Stimulated activated CD8-positive, alpha-beta memory T cell treated with anti-CD3 and anti-CD28 coated beads, Interleukin-15, amount 100 ng/mL, for 1 hour (primary cell): ENCODE measurements at places on chromosomes 16 and 17.
A peak's percentile ranks its signal among the peaks of the same experiment; 100 is the strongest.

DNA sequence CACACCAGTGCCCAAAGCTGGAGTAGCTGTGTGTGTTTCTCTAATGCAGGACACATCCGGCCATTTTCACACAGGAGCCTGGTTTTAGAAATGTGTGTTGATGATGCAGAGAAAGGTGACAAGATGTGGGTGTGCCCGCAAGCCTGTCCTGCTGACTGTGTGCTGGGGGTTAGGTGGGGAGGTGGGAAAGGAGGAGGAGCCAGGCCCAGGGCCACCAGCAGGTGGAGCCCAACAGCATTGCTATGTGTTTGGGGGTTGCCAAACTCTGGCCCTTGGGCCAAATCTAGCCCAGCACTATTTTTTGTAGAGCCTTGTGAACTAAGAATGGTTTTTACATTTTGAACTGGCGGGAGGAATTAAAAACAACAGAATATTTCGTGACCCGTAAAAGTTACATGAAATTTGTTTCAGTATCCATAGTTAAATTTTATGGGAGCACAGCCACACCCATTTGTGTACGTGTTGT, 61.7 kb upstream of the LGALS9 start:
- peak; percentile 11 for DNase-seq

- no peak for DNase-seq
These were observed 204.2 kb downstream of the PRKCA start for GRCh38 chr17:66506641-66507040.

DNA sequence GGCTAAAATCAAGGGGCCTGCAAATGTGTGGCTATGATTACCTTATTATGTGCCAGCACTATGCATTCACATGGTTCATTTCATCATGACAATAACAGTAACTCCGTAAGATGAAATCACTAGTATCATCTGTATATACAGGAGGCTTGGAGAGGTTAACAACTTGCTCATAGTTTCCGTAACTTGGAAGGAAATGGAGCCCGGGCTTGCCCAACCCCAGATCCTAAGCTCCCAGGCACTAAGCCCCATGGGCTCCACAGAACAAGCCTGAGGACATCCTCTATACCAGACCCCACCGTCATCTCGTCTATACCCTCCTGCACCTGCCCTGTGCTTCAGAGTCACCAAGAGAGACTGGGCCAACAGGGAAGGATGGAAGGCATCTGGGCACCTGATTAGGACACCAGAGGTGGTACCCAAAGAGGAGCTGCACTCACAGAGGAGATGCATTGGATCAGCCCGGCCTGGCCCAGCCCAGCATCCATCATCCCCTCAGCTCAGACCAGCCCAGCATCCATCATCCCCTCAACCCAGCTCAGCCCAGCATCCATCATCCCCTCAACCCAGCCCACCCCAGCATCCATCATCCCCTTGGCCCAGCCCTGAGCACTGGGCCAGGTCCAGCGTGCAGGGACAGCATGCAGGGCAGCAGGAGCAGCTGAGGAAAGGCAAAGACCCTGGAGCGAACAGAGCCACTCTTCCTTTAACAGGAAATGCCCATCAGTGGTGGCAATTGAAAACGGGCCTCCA, 28.5 kb downstream of the NSMCE1 start:
- DNase-seq: no peak

DNA sequence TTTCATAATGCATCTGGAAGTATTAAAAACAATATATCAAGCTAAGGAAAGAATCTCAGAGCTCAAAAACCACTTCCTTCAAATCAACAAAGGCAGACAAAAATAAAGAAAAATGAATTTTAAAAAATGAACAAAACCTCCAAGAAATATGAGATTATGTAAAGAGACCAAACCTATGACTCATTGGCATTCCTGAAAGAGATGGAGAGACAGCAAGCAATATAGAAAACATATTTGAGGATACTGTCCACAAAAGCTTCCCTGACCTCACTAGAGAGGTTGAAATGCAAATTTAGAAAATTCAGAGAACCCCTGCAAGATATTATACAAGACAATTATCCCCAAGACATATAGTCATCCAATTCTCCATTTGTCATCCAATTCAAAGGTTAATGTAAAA, 311.3 kb upstream of the SOX9 start:
- no peak for DNase-seq

GRCh38 chr16:77722309-77723107, at the start of gene NUDT7:
Gene NUDT7, plus strand, starts transcription at chr16:77722514. Its CDS starts 69 bp downstream, at chr16:77722583.
- DNase-seq: peak; percentile 93

DNA sequence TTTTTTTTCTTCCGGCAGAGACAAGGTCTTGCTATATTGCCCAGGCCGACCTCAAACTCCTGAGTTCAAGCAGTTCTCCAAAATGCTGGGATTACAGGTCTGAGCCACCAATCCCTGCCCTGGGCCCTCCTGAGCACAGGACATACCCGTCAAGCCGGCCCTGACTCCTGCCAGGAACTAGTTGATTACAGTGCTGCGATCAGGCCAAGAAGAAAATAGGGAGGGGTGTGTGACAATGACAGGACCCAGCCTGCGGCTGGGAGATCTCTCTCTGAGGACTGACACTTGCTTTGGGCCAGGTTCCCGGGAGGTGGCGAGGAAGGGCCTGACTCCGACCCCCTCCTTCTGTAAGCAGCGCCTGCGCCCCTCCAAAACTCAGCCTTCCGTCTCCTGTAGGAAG, 276.6 kb downstream of the MRTFB start:
- no peak for DNase-seq

- no peak for DNase-seq
These were observed 16.3 kb downstream of the ERAL1 start for GRCh38 chr17:28871056-28871579.

DNA sequence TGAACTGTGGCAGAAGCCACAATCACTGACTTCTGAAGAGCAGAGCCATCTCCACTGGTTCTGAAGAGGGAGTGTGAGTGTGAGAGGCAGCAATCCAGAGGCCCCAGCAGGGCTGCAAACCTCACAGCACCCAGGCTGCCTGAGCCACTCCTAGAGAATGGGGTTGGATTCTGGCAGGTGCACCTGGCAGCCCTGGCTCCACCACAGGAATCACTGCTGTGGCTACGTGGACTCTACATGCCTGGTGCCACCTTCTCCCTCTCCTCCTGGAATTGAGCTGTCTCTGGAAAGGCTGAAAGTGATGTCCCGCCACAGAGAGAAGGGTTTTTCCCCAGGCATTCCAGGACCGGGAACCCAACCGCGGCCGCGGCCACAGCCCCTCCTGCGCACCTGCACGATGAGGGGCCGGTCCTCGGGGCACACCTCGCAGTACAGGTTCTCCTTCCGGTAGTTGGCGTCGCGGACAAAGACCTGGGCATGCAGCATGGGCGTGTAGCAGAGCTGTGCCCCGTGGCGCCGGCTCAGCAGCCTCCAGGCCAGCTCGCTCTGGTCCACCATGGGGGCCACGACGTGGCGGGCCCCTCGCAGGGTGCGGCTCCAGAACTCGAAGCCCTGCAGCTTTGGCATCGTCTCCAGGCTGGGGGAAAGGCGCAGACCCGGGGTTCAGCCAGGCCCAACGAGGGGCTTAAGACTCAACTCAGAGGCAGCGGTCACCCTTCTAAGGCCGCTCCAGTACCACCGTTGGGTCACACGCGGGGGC, 991 bp downstream of the DUS1L start:
- DNase-seq: no peak

GRCh38 chr16:11484691-11485258, 101.9 kb downstream of the LITAF start:
- no peak for DNase-seq

GRCh38 chr17:64527914-64528313, 21.1 kb downstream of the CEP95 start:
- DNase-seq: no peak

GRCh38 chr16:71771571-71771970, 37.1 kb downstream of the AP1G1 start:
- no peak for DNase-seq

DNA sequence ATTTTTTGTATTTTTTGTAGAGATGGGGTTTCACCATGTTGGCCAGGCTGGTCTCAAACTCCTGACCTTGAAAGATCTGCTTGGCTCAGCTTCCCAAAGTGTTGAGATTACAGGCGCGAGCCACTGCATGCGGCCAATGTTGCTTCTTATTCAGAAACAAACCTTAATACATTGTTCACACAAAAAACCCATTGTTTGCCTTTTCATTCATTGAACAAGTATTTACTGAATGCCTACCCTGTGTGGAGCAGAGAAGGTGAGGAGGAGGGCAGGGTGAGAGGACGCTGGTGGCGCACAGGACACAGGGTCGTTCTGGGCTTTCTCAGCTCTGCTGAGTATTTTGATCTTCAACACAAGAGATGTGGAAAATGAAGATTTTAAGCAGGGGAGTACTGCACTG, 8.0 kb upstream of the KRT23 start:
- no peak for DNase-seq

GRCh38 chr17:57677301-57677700, 67.8 kb downstream of the CCDC182 start:
- no peak for DNase-seq

GRCh38 chr17:57985675-57985974, 2.4 kb downstream of the VEZF1 start:
- DNase-seq: no peak

GRCh38 chr16:75750528-75750927, 24.2 kb upstream of the CPHXL start:
- DNase-seq: no peak

DNA sequence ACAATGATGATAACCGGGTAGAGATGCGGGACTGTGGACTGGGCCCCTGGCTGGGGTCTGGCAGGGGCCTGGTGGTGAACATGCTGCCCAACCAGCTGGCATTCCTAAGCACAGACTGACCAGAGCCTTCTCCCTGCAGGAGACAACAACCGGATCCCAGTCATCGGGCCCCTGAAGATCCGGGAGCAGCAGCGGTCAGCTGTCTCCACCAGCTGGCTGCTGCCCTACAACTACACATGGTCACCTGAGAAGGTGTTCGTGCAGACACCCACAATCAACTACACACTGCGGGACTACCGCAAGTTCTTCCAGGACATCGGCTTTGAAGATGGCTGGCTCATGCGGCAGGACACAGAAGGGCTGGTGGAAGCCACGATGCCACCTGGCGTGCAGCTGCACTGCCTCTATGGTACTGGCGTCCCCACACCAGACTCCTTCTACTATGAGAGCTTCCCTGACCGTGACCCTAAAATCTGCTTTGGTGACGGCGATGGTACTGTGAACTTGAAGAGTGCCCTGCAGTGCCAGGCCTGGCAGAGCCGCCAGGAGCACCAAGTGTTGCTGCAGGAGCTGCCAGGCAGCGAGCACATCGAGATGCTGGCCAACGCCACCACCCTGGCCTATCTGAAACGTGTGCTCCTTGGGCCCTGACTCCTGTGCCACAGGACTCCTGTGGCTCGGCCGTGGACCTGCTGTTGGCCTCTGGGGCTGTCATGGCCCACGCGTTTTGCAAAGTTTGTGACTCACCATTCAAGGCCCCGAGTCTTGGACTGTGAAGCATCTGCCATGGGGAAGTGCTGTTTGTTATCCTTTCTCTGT, 5.1 kb upstream of the SLC7A6 start:
- no peak for DNase-seq

DNA sequence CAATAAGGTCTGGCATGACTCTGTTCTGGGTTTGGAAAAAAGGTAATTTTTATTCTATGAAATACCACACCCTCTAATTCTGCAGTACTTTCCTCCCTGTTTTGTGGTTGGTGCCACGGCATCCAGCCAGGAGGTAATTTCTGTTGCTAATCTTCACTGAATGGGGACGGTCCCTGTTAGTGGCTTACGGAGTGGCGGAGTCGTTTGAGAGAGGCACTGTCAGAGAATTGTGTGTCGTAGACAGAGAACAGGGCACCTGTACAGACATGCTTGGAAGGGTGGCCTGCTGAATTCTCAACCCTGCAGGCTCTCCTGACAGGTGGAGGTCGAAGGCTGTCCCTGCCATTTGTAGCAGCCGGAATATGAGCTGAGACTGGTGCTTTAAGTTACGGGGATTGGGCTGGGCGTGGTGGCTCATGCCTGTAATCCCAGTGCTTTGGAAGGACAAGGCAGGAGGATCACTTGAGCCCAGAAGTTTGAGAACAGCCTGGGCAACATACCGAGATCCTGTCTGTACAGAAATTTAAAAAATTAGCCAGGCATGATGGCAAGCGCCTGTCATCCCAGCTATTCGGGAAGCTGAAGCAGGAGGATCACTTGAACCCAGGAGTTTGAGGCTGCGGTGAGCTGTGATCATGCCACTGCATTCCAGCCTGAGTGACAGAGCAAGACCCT, 33.2 kb downstream of the EEF2K start:
- DNase-seq: no peak

DNA sequence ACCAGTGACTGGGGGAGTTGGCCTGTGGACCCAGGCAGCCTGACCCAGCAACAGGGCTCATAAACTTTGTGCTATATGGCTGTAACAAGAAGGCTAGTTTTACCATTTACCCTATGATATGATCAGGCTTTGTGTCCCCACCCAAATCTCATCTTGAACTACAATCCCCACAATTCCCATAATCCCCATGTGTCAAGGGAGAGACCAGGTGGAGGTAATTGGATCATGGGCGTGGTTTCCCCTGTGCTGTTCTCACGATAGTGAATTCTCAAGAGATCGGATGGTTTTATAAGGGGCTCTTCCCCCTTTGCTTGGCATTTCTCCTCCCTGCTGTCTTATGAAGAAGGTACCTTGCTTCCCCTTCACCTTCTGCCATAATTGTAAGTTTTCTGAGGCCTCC, 111.2 kb upstream of the NLRP1 start:
- DNase-seq: no peak

GRCh38 chr16:73199214-73199613, 151.3 kb upstream of the ZFHX3 start:
- DNase-seq: no peak

GRCh38 chr17:15334266-15334665, 7.1 kb downstream of the TEKT3 start:
- no peak for DNase-seq

GRCh38 chr17:54835015-54835414, 65.6 kb upstream of the TOM1L1 start:
- DNase-seq: no peak

DNA sequence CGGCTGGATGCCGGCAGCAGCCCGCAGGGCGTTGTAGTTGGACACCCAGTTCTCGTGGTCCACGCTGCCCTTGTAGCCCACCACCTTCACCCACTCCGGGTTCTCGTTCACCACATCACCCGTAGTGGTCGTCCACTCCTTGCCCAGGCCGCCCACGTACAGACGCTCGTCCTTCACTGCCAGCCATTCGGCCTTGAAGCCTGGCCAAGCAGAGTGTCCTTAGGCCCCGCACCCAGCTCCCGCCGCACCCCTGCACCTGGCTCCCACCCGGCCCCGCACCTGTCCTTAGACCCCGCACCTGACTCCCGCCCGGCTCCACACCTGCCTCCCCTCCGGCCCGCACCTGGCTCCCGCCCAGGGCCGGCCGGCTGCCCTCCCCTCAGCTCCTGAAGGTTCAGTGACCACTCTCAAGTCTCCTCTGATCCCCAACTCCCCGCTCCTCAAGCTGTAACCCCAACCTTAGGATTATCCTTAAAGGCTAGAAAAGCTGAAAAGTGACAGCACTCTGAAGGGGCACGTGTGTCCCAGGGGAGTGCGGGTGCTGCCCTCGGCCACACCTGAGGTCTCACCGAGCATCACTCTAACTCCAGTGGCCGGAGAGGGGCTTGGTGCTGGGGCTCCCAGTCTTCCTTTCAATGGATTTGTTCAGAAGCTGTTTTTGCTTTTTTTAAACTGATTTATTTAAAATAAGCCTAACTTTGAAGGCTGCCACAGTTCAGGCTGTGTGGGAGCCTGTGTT, 14.4 kb downstream of the CANT1 start:
- DNase-seq: no peak
